Stimulated activated CD4-positive, alpha-beta T cell treated with anti-CD3 and anti-CD28 coated beads, TNF-alpha, amount 100 ng/mL, for 24 hours (primary cell): ENCODE measurements at places on chromosomes 1 and 21.

DNA sequence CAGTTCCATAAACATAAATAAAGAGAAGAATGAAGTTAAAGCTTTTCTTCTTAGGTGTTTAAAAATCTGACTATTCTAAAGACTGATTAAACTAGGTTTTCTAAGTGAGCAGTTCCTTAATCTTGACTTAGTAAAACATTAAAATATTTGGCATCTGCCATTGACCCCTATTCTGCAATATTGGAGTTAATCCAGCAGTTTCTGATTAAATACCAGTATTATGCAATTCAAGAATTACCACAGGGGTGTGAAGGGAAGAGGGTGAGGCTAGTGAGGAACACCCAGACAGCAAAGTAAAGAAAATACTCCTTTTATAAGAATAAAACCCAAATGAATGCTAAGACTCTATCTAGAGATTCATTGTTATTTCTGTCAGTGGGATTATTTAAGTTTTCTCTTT lies 40.9 kb downstream of the CLIC4 start:
- DNase-seq: no peak

GRCh38 chr1:21614419-21615115 lies 54.6 kb downstream of the RAP1GAP start:
- no peak for DNase-seq

GRCh38 chr1:217856342-217857034 lies 225.3 kb downstream of the SPATA17 start:
- no peak for DNase-seq

DNA sequence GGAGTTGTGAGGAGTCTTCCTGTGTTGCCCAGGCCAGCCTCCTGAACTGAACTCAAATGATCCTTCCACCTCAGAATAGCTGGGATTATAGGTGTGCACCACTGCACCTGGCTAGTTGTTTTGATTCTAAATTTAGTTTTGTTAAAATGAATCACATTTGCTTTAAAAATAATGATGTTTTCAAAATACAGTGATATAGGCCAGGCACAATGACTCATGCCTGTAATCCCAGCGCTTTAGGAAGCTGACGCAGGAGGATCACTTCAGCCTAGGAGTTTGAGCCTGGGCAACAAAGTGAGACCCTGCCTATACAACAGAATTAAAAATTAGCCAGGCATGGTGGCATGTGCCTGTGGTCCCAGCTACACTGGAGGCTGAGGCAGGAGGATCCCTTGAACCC lies 24.3 kb downstream of the RTCA start:
- DNase-seq: no peak

- DNase-seq: no peak
These were observed 204.7 kb downstream of the ST6GALNAC3 start for GRCh38 chr1:76279101-76279748.

- no peak for DNase-seq
These were observed 444.1 kb downstream of the PLPP3 start for GRCh38 chr1:56135069-56135863.

DNA sequence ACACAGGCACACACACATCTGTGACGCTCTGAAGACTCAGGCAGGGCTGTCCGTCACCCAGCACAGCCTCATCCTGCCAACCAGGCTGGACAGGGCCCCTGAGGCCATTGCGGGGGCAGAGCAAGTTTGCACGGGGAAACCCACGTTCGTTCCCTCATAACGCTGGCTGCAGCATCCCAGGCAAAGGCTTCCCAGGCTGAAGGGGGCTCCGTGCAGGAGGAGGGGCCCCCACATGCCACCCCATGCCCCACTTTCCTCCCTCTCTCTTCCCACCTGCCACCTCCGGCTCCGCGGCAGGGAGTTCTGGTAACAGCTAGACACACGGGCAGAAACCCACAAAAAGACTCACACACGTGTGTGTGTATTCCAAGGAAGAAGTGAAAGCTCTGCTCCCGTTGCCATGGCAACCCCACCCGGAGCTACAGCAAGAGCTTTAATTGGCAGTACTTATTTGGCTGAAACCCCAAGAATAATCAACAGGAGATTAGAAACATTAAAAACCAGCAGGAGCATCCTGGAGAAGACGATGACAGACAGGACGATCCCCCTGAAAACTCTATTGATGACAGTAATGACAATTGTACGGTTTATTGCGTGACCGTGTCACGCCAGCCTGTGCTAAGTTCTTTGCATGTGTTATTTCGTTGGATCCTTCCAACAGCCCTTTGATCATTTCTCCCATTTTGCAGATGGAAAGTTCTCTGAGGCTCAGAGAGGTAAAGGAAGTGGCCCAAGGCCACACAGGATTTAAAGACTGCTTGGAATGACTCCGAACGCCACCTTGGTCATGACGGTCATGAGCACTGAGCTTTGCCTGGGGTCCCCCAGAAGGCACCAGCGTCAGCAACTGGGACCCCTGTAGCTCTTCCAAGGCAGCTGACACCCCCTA lies 247.1 kb downstream of the NPHP4 start:
- DNase-seq: no peak

GRCh38 chr1:221045842-221046831 lies 166.9 kb downstream of the HLX start:
- no peak for DNase-seq

GRCh38 chr1:64683419-64683818 lies 61.5 kb upstream of the RAVER2 start:
- DNase-seq: no peak

DNA sequence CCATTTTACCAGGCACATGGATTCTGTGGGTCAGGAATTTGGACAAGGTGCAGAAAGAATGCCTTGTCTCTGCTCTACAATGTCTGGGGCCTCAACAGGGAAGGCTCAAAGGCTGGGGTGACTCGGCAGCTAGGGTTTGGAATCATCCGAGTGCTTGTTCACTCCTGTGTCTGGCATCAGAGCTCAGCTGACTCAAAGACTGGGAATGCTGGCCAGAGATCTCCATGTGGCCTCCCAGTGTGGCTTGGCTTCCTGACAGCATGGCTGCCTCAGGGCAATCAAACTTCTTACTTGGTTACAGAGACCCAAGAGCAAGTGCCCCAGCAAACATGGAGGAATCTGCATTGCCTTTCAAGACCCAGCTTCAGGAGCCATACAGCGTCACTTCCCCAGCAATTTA lies 110.5 kb downstream of the TOMM20 start:
- no peak for DNase-seq

DNA sequence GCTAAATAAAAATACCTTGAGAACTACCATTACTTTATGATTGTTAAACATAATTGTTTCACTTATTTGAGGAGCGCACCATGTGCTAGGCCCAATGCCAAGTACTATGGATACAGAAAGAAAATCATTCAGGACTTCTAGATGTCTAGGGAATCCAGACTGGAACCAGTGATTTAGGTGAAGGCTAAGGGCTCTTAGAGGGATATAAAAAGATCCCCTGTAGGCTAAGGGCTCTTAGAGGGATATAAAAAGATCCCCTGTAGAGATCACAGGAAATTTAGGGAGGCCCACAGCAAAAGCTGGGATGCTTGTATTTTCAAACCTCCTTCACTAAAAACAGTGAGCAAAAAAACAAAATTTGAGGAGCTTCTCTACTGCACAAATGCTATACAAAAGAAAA lies 6.7 kb downstream of the TOR1AIP2 start:
- no peak for DNase-seq

DNA sequence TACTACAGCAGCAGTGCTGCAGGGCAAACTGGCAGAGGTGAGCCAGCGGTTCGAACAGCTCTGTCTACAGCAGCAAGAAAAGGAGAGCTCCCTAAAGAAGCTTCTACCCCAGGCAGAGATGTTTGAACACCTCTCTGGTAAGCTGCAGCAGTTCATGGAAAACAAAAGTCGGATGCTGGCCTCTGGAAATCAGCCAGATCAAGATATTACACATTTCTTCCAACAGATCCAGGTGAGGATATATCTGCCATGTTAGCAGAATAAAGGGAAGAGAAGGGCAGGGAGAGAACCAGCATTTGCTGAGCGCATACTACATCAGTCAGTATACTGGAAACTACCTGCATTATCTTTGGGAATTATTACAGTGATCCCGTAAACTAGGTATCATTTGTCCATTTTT lies 130.0 kb upstream of the BMP8A start:
- no peak for DNase-seq

DNA sequence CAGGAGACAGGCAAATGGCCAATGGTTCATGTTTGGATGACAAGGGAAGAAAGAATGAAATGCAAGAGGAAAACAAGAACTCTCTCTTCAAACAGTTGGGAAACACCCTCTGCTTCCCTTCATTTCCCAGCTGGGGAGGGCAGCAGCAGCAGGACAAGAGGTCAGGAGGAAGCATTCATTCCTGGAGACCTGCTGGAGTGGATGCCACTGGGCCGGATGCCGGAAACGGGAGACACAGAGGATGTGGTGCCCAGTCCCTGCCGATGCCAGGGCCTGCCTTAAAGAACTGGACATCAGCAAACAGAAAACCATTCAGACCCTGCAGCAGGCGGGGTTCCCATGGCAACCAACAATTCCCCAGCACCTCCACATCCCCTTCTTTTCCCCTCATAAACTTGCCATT lies 102.3 kb upstream of the ZNF648 start:
- no peak for DNase-seq

- DNase-seq: no peak
These were observed 402.7 kb downstream of the LTN1 start for GRCh38 chr21:28590026-28590425.

- no peak for DNase-seq
These were observed 7.4 kb downstream of the CD48 start for GRCh38 chr1:160704250-160704649.

GRCh38 chr1:64235181-64235580 lies 31.8 kb downstream of the UBE2U start:
- DNase-seq: no peak

- no peak for DNase-seq
These were observed 35.3 kb downstream of the B3GALNT2 start for GRCh38 chr1:235468970-235469369.

GRCh38 chr1:178574345-178574744 lies 61.4 kb downstream of the TEX35 start:
- DNase-seq: no peak

DNA sequence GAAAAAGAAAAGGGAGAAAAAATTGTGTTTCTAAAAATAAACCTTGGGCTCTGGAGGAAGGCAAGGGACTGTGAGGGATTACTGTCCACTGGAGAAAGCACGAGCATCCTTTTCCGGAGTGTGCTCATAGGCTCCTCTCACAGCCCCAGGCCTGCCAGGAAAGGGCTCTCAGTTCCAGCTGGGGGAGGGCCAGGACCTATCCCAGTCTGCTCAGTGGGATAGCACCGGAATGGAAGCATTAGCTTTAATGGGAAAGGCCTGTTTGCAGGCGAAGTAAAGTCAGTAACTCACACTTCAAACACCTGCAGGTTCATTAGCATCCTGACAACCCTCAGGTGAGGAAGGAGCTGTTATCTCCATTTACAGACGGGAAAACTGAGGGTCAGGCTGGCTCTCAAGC lies 113.9 kb upstream of the USP24 start:
- no peak for DNase-seq

DNA sequence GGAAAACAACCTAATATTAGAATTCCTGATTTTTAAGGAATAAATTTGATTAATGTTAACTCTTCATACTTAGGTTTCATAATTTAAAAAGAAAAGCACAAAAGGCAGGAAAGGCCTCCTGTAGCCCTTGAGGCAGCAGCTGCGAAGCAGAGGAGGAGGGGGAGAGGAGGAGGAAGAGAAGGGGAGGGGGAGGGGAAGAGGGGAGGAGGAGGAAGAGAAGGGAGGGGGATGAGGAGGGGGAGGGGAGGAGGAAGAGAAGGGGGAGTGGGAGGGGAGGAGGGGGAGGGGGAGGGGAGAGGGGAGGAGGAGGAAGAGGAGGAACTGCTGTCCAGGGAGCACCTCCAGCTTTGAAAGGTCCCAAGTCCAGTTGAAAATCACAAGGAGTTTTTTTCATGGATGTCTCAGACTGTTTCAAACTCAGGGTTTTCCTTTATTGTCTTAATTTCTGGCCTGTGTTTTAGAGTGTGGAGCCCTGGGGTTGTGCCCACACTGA lies 35.1 kb upstream of the DIP2A start:
- DNase-seq: no peak

DNA sequence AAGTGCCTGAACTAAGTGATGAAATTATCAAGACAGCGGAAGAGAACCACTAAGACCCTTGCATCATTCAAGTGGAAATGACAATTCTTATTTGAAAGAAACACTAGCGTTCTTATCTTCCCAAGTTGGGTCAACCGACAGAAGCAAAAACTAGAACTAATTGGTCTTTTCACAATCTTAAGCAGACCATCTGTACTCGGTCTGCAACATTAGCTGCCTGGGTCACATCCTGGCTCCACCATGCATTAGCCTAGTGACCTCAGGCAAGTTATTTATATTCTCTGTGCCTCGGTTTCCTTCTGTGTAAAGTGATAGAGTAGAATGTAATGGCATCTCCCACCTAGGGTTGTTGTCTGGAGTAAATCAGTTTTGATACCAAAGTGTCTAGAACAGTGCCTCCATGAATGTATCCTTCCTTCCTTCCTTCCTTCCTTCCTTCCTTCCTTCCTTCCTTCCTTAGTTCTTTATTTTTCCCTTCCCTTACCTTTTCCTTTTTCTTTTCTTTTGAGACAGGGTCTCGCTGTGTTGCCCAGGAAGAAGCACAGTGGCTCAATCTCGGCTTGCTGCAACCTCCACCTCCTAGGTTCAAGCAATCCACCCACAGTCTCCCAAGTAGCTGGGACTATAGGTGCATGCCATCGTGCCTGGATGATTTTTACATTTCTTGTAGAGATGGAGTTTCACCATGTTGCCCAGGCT lies 6.0 kb downstream of the COLGALT2 start:
- DNase-seq: no peak

GRCh38 chr1:205061227-205061626 lies 18.2 kb downstream of the CNTN2 start:
- DNase-seq: no peak

GRCh38 chr1:109237512-109237911 lies 11.8 kb upstream of the CELSR2 start:
- no peak for DNase-seq

GRCh38 chr1:109432336-109432735 lies 6.1 kb upstream of the PSMA5 start:
- no peak for DNase-seq

- no peak for DNase-seq
These were observed 59.0 kb upstream of the EFHD2 start for GRCh38 chr1:15350551-15351200.

DNA sequence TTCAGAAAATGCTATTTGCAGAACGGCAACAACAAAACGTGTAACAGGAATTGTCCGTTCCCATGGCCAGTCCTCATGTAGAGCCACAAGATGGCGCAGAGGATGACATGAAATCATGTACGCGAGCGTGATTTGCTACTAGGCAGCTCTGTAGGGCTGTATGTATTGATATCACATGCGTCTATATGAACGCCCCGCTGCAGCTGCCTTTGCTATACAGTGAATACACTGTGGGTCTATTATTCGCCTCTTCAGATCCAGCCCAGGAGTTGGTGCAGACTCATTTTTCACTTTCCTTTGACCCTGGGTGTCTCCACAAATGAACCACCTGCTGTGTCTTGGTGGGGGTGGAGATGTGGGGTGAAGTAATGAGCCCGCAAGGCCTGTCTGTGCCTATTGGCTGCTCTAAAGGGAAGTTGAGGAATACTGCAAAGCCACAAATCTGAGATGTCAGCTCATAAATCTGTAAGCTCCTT lies 361.5 kb downstream of the KIF26B start:
- no peak for DNase-seq
